Renal cortex interstitium (tissue), 15 donors: ENCODE measurements at places on chromosomes 12 and 14. TPM values are rescaled to one million over a fixed set of nuclear protein-coding genes. Genes with fewer than 3 reads are reported as not detected.

HAL gene
- 0.60 TPM for polyA plus RNA-seq

OR4E2 gene
- polyA plus RNA-seq: not detected

USP44 gene
- polyA plus RNA-seq: 2.6 TPM

TAS2R7 gene
- not detected for polyA plus RNA-seq

TAS2R46 gene
- polyA plus RNA-seq: not detected

PDE3A gene
- polyA plus RNA-seq: 24.5 TPM

P3H3 gene
- polyA plus RNA-seq: 35.2 TPM
